ENCODE measurements at places on chromosomes 4 and X.

DNA sequence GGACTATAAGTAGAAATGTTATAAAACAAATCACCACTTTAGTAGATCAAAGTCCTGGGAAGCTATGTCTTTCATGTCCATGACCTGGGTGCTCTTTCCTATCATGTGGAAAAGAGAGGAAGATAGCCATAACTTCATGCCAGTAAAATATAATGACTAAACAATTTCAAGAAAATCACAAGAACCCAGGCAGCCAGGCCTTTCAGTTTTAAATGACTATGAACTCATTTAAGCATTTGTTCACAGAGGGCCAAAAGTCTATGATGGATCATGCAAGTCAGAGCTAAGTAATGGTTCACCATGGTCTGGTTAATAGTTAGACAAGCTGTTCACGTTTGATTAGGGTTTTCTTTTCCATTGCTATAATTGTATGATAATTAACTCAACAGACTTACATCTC, 155.8 kb downstream of the PPARGC1A start:
- no peak for DNase-seq

DNA sequence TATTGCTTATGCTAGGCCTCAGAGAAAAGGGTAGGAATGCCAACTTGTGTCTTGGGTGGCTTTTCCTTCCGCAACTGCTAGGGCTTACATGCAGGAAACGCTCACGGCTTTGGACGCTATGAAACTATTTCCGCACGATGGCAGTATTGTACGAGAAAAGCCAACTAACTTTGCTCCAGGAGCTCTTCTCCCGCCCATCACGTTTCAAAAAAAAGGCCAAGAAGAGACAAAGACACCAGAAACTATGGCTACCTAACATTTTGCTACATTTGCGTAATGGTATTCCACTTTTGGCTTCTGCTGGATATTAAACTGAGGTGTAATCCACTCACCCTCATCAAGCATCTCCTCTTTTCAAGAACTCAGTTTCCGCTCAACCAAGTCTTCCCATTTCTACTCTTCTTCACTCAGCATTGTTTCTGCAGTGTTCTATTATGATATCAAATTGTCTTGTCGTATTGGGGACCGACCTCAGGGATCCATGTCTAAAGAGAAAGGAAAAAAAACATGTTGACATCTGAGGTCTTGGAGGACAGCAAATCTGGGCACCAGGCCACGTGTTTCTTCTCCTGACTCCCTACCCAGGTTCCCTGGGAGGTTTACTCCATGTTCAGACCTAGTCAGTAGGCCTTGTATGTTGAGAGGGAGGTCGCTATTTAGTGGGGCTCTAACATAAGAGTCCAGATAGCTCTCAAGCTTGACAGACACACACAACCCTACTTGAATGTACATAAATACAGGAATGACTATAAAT, 239.4 kb upstream of the STK26 start:
- no peak for DNase-seq

DNA sequence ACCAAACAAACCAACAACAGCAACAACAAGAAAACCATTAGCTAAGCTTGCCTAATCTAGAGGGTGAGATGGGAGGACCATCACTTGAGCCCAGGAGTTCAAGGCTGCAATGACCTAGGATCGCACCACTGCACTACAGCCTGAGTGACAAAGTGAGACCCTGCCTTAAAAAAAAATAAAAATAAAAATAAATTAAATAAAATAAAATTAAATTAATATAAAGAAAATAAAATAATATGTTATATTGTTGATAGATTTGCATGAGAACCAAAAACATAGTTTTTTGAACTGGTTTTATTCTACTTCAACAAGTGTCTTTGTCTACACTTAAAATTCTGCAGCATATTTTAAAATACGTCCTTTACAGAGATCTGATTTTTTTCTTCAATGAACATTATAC, 2683.1 kb downstream of the ARAP2 start:
- DNase-seq, result no peak

GRCh38 chrX:126719208-126719607, 100.3 kb upstream of the PRR32 start:
- no peak for DNase-seq

DNA sequence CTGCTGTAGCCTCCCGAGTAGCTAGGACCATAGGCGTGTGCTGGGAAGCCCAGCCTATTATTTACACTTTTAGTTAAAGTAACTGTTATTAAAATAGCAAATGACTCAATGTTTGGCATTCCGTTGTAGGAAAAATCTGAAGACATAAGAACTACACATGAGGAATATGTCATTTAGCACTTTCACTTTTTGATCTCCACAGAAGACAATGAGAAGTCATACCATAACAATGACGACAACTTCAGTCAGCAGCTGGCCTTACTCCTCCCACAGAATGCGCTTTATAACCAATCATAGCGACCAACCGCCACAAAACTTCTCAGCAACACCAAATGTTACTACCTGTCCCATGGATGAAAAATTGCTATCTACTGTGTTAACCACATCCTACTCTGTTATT, 6.7 kb downstream of the GPR34 start:
- no peak for DNase-seq

DNA sequence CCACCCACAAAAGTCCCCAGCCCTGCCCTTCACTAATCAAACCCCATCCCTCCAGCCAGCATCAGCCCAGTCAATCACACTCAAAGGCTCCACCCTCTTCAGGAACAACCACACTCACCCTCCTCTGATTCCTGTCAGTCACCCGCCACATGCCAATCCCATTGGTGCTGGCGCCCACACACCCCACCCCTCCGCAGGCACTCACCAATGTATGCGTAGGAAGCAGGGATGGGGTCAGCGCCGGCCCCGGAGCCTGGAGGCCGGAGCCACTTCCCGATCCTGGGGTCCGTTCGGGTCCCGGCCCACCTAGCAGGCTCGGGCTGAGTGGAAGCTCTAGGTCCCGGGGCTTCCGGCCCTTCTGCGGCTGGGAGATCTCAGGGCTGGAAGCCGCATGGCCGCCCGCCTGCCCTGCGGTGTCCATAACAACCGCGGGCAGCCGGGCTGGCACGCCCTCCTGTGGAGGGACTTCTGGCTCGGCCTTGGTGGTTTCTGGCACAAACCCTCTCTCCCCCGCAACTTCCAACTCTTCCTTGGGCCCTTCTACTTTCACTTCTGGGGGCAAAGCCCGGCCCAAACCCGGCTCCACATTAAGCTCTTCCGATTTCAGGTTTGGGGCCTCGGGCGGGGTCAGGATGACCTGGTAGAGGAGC, 7.9 kb upstream of the CFP start:
- DNase-seq, result peak; percentile 75

- DNase-seq, result no peak
Observed at GRCh38 chr4:89400287-89401035, 92.9 kb upstream of the GPRIN3 start.

GRCh38 chr4:169185133-169185956, 85.4 kb downstream of the SH3RF1 start:
- no peak for DNase-seq

DNA sequence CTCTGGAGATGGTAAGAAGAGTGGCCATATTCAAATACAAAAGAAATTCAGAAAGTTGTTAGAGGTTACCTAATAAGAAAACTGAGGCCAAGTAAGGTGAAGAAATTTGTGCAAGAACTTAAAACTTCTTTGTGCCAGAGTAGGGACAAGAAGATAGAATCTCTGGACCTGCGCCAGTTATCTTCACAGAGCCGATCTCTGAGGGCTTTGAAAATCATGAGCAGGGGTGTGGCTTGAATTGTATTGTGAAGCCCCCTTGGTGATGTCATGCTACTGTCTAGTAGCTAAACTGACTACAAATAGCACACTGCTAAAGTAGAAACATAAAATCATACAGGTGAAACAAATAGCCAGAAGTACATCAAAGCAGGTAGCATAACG, 184.6 kb downstream of the UGT8 start:
- no peak for DNase-seq

DNA sequence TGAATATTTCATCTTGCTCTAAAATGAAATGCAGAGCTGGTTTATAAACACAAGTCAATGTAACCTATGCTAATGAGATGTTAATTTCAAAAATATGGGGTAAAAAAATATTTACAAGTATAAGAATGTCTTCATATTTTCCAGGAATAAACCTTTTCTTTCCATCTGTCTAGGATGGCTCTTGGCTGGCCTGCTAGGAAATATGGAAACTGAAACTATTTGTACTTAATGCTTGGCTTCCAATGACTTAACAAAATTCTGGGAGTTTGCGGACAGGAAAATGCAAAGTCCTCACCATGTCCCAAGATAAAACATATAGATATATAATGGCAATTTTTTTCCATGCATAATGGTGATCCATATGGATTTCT, 168.1 kb downstream of the SCFD2 start:
- DNase-seq, result no peak

DNA sequence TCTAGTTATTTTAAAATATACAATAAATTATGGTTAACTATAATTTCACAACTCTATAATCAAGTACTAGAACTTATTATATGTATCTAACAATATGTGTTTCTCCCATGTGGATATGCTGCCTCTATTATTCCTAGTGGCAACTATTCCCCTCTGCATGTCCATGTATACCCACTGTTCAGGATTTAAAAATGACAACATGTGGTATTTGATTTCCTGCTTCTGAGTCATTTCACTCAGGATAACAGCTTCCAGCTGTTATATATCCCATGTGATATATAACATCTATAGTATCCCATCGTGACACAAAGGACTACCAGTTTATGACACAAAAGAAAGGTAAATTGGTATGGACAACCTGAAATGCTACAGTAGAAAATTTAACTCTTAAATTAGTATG, 167.4 kb upstream of the TACR3 start:
- DNase-seq, result no peak

GRCh38 chr4:166657261-166657660, 577.0 kb downstream of the SPOCK3 start:
- DNase-seq, result no peak

DNA sequence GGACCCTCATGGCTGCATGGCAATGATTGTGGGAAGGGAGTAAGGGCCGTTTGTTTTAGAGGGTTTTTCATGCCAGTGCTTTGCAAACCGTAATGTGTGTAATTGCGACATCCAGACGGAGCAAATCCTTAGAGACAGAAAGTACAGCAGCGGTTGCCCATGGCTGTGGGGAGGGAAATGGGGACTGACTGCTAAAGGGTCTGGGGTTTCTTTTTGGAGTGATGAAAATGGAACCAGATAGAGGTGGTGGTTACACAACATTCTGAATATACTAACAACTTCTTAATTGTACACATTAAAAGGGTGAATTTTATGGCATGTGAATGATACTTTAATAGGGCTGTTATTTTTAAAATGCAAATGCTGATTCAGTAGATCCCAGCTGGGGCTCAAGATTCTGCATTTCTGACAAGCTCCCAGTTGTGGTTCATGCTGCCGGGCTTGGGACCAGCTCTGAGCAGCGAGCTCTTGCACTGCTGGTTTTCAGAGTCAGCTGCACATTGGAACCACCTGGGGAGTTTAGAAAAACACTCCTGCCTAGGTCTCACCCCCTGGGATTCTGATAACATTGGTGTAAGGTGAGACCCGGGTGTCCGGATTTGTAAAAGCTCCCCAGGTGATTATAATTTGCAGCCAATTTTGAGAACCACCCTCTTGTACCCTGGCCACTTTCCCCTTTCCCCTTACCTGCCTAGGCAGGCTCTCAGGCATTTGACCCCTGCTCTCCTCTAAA, 47.7 kb downstream of the PRPS1 start:
- DNase-seq, result peak; percentile 30

Data from inflammatory macrophage (primary cell).